ENCODE measurements at places on chromosomes 5 and 9.
A peak's percentile ranks its signal among the peaks of the same experiment; 100 is the strongest.

DNA sequence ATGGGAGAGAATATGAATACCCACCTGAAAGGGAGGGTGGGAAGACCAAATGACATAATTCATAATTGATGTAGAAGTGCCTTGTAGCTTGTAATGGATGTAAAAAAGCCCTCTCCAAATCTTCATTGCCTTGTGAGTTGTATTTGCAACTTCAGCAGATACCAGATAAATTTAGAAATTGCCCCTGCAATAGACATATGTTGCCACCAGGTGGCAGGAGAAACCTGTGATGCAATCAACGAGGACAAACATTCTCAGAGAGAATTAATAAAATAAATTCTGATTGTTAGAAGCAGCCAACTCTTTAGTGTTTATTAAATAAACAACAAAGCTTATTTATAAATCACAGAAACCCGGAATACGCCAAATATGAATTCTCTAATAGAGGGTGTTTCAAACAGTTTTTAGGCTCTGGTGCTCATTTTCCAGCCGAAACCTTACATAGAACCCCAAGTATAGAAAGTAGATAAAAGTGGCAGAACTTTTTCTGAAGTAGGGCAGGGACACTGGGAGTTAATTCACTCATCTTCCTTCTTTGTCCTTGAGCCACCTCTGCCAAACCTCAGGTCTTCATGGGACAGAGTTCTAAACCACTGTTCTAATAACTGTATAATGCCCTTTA, 147.8 kb downstream of the TMEM38B start:
- peak; percentile 3 for DNase-seq

- no peak for DNase-seq
Measured at GRCh38 chr9:89821081-89821480, 216.3 kb downstream of the GADD45G start.

GRCh38 chr5:69309380-69309779, 23.2 kb downstream of the CCDC125 start:
- no peak for DNase-seq

GRCh38 chr5:170302653-170303501, 5.3 kb upstream of the LCP2 start:
- no peak for DNase-seq

GRCh38 chr9:134049236-134049635, 18.6 kb downstream of the BRD3 start:
- DNase-seq, result no peak

- DNase-seq, result no peak
Measured at GRCh38 chr9:134419684-134420076, 93.4 kb downstream of the RXRA start.

GRCh38 chr5:151758430-151759241, at the start of gene ATOX1:
Gene ATOX1, minus strand, starts transcription at chr5:151758631. Its CDS starts 80 bp downstream, at chr5:151758551.
- no peak for DNase-seq

All from GM04503 (cell line).